ENCODE measurements at places on chromosomes 3 and 15.

DNA sequence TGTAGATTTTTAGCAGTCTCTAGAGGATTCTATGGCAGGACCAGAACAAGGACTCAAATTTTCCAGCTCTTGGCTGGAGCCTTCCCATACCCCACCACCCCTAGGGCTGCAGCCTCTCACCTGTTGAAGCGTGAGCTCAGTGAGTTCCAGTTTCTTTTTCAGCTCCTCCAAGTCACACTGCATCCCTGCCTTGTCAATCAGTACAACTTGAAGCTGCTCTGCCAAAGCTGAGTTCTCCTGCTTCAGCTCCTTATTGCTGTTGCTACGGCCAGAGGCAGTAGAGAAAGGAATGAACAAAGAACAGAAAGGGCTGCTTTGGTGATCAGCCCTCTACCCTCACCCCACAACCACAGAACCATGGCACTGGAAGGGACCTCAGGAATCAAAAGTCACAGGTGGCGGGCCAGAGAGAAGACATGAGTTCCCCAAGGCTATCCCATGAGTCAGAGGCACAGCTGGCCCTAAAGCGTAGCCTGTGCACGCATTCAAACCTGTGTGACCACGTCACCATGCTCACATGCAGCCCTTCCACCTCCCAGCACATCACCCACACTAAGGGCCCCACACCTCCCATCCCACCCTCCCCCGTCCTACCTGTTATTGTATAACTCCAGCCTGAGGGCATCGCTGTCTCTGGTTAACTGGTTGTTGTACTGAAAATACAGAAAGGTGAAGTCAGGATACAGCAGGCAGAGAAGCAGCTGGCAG lies 83.3 kb upstream of the C2CD4B start:
- no peak for DNase-seq

DNA sequence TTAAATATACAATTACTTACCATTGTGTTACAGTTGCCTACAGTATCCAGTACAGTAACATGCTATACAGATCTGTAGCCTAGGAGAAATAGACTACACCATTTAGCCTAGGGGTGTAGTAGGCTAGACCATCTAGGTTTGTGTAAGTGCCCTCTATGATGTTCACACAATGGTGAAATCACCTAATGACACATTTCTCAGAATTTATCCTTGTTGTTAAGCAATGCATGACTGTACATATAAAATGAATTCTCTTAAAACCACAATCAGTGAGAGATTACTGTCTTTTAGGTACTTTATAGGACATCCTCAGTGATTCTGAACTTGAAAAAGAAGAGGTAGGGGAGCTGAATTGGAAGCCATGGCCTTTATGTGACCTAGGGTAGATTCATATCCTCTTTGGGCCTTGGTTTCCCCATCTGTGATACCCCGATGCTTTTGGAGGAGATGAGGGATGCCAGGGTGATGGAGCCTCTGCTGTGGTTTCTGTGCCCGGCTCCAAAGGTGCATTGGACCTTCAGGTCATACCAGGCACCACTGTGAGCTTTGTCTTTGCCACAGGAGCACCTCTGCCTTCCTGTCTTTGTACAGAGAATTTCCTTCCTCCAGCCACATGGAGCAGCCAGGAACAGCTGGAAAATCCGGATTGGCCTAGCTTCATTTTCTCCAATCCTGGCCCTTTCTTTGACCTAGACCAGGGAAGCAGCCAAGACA lies 51.9 kb upstream of the FLNB start:
- no peak for DNase-seq

DNA sequence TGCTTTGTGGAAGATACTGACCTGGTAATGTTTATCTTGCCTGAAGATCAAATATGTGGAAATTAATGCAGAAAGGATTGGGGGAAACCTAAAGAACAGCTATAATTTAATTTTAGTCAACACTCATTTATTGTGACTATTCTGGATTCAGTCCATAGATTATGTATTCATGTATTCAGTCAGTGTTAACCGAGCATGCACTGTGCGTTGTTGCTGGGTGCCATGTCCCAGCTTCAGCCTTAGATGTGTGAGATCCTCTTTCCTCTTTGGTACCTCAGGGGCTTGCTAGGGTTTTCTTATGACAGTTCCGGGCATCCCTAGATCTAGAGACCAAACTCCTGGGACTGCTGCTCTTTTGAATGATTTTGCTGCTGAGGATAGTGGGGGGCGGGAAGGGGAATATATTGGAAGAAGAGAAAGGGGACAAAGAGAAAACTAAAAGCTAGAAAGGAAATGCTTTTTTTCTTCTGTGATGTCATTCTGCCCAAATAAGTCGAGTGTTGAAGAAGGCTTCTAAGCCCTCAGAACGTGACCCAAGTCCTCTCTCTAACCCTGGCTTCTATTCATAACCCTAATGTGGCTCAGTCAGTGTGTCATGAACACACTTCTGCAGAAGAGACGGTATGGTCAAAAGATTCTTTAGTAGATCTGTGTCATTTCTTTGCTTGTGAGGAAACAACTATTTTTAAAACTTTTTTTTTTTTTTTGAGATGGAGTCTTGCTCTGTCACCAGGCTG lies 33.5 kb downstream of the STARD9 start:
- no peak for DNase-seq

- DNase-seq = no peak
Observed at GRCh38 chr3:150308481-150309256, 99.4 kb upstream of the TSC22D2 start.

DNA sequence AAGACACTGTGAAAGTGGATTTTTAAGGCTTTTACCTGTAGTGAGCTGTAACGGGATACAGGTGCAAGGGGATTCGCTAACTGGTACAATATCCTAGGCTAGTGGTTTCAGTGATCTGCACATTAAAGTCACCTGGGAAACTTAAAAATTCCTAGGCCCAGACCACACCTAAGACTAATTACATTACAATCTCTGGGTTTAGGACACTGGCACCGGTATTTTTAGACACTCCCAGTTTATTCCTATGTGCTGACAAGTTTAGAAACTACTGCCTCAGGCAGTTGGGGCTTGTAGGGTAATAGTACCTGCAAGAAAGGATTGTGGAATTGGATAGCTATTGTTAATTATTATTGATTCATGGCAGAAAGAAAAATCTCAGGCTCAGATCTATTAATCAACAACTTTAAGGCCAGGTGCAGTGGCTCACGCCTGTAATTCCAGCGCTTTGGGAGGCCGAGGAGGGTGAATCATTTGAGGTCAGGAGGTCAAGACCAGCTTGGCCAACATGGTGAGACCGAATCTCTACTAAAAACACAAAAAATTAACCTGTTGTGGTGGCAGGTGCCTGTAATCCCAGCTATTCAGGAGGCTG lies 50.4 kb upstream of the CASR start:
- no peak for DNase-seq

- DNase-seq = no peak
Observed at GRCh38 chr3:21017115-21017852, 733.7 kb downstream of the ZNF385D start.

DNA sequence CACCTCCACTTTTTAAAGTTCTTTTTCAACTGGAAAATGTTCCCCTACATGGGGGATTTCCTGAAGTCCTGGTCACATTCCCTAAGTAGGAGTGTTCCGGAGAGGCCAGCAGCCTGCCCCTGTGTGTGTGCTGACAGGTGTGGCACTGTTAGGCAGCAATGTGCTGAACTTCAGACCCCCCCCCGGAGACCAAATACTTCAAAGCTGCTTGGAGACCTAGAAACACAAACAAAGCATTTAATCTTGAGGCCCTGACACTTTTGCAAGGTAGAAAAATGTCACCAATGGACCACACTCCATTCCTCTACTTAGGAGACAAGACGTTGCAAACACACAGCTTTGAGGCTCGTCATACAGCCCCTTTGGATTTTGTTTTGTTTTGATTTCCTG lies 259.6 kb upstream of the CTNNB1 start:
- no peak for DNase-seq

DNA sequence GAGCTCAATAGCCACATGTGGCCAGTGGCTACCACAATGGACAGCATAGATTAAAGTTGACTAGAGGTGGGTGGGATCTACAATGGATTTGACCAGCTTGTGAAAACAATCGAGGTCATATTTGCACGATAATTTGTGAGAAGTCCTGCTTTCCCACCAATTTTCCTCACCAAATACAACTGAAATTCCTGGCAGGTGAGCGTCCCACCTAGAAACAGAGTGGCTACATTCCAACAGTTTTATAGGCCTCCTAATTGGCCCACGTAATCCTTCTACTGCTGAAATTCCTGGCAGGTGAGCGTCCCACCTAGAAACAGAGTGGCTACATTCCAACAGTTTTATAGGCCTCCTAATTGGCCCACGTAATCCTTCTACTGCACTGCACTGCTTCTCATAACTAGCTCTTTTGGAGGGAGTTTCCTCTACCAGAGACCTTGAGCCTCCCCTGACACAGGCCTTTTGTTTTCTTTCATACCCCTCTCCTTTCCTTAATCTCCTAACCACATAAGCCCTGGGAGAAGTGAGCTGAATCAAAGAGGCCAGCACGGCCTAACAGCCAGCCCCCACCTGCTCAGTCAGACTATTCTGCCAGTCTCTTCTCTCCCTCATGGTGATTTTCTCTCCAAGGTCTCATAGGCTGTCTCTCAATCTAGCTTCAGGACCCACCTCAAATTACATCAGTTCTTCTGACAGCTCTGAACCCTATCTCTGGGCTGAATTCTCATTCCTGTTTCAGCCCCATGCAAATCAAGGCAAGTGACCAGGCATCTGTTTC lies 80.2 kb downstream of the BFSP2 start:
- no peak for DNase-seq

GRCh38 chr15:51367322-51367976 lies 26.0 kb downstream of the GLDN start:
- DNase-seq = no peak

DNA sequence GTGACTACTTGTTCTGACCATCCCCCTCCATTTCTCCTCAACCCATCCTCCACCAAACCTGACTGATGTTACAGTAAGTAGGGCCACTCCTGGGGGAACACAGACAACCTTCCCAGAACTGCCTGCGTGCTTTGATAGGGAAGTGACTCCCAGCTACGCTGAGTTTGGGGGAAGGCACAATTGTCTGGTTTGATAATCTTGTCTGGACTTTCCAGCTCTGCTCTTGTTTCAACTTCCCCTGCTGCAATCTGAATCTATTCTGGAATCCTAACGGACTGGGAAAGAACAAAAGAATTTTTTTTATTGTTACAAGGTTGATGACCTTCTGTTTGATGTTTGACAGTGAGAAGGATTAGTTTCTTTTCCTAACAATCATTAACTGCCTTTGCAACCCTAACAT lies 895.6 kb downstream of the ROBO1 start:
- DNase-seq = no peak

DNA sequence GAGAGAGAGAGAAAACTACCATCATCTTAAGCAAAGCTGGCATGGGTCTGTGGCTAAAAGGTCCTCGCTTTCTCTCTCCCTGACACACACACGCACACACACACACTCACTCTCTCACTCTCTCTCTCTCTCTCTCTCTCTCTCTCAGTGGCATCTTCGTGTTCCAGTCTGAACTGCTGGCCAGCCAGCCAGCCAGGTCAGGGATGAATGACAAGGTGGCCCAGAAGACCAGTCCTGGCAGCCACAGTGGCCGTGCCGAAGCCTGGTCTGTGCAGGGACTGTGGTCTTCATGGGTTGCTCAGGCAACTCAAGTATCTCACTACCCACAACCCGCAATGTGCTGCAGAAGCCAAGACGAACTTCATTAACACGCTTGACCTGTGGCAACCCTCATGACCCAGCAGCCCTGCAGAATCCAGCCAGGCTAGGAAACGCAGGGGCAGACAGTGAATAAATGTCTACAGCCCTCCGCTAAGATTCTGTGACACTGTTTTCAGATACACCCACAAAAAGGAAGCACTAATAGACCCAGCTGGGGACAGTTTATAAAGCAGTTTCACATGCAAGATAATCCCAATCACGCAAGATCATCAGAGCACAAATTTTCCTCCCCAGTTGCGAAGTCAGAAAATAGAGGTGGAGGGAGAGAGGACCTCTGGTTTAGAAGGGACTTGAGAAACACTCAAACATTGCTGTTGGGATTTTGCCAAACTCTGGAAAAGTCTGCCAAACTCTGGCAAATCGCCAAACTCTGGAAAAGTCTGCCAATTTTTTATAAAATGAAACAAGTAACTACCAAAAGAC lies 66.4 kb downstream of the XXYLT1 start:
- DNase-seq = no peak

- no peak for DNase-seq
Observed at GRCh38 chr15:38512901-38513300, 51.7 kb downstream of the RASGRP1 start.

DNA sequence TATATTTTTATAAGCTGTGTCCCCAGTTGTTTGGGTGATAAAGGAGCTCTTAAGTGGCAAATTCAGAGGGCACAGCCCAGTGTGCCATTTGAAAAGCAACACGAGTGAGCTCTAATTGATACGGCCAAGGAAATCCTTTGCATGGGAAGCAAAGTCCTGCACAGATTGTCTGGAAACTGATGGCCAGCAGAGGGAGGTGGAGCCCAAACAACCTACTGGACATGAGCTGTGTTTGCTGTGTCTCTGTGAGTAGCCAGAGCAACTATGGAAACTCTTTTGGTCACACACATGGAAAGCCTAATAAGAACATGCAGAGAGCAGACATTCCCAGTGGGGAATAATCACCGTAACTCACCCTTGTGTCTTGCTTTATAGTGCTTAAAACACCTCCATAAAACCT lies 24.4 kb downstream of the ONECUT1 start:
- no peak for DNase-seq

DNA sequence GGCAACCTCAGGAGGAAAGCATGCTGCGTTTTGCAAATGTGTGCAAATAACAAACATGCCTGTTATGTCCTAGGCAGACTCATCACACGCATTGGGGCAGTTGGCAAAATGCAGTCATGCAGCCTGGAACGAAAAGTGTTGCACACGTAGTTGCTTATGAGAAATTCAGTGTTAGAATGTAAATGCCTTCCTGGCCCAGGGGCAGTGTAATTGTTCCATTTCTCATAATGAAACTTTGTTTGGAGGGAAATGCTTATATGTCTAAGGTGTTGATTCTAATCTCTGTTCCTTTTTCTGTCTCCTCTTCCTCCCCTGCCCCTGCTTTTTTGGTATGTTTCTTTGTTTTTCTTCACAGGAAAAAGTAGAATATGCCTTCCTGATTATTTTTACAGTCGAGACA lies 156.0 kb downstream of the CACNA1D start:
- no peak for DNase-seq

DNA sequence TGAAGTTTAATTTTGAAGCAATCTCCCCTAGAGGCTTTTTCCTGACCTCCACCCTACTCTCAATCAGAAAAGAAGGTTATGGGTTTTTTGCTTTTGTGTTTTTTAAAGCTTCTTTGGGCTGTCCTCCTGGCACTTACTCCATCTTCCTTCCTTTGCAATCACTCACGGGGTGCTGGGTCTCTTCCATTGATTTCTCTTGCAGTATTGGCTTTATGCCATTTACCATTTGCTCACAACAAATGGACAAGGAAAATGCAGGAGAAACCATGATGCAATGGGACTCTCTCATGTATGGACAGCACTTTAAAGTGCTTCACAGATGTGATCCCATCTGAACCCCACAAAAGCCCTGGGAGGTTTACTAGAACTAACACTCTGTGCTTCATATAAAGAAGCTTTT lies 57.5 kb downstream of the SST start:
- DNase-seq = no peak

DNA sequence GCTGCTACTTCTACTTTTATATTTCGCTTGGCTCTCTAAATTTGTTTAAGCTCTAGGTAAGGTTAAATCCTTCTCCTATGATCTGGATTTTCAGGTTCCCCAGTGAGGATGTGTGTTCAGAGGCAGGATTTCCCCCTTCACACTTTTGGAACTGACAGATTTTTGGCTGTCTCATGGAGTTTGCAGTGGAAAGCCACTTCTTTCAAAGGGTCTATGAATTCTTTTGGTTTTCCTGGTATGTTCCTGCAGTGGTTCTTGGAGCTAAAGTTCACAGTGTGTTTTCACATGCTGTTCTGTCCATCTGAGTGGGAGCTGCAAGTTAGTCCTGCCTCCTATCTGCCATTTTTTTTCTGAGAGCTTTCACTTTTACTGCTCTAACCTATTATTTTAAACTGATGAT lies 21.6 kb upstream of the TIGIT start:
- DNase-seq = no peak
